ENCODE measurements at places on chromosomes 3 and 15.

DNA sequence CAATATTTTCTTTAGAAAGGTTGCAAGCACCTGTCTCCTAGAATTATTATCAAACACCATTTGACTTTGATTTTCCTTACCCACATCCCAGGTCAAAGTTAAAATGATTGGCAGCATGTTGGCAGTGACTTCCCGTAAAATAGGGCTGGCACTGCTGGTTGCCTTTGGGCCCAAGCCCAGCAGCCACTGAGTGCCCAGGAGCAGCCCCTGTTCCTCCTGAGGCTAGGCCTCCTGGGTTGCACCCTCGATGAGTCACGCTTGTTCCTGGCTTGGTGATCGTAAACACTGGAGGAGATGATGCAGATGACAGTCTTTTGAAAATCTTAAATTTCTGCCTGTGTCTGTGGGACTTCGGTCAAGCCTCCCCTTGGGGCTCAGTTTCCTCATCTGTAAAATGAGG, 290.0 kb downstream of the TLE3 start:
- no peak for DNase-seq

DNA sequence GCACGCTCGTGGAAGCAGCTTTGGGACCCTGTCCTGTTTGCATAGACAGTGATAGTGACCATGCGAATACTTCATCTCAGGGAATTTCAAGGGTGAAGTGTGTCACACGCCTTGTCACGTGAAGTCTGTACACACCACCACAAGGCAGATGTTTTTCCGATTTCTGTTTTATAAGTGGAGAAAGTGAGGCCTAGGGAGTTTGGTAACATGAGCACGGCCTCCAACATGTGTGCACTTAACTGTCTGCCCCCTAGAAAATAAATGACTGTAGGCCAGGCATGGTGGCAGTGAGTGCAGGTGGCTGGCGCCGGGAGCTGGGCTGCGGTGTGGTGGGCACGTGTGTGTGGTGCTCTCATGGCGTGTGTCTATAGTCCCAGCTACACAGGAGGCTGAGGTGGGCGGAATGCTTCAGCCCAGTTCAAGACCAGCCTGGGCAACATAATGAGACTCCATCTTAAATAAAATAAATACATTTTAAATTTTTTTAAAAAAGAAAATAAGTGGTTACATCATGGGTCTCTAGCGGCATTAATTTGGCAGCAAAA, 42.0 kb downstream of the WHAMM start:
- no peak for DNase-seq

DNA sequence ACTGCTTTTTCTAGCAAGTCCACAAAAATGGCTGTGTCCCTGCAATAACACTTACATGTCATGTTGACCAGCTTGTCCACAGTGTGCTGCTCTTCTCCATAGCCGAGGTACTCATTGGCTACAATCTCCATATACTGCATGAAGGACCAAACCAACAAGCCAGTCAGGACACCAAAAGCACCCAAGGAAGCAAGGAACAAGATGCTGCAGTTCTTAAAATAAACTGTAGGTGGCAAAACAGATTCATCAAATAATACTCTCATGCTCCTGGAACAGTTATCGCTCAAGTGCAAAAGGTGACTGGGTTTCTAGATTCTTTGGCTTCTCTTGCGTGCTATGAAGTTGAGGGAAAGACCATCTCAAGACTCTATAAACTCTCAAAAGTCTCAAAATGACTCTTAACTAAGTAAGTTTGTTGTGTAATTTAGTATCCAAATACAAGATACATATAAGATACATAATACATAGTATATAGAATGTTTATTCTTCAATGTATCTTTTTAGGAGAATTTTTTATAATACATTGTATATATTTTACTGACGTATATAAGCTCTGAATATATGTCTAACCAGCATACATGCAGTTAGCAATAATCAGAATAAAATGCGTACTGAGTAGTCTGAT, 57.0 kb downstream of the NEK10 start:
- peak; percentile 28 for DNase-seq

DNA sequence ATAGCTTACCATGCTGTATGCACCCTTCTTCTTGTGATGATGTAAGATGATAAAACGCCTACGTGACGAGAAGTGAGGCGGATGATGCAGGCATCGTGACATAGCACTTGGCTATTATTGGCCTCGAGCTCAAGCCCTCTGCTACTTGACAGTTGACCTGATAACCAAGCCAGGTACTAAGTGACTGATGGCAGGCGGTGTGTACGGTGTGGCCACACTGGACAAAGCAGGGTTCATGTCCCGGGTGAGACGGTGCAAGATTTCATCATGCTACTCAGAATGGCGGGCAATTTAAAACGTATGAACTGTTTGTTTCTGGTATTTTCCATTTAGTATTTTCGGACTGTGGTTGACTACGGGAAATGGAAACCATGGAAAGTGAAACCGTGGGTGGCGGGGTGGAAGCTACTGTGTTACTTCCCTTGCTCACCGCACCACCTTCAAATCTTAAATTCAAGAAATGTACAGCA, 57.7 kb downstream of the SLC12A8 start:
- DNase-seq, result no peak

GRCh38 chr3:33187368-33187634, 31.3 kb downstream of the SUSD5 start:
- no peak for DNase-seq

- no peak for DNase-seq
Observed at GRCh38 chr3:170772175-170772574, 97.8 kb downstream of the RPL22L1 start.

DNA sequence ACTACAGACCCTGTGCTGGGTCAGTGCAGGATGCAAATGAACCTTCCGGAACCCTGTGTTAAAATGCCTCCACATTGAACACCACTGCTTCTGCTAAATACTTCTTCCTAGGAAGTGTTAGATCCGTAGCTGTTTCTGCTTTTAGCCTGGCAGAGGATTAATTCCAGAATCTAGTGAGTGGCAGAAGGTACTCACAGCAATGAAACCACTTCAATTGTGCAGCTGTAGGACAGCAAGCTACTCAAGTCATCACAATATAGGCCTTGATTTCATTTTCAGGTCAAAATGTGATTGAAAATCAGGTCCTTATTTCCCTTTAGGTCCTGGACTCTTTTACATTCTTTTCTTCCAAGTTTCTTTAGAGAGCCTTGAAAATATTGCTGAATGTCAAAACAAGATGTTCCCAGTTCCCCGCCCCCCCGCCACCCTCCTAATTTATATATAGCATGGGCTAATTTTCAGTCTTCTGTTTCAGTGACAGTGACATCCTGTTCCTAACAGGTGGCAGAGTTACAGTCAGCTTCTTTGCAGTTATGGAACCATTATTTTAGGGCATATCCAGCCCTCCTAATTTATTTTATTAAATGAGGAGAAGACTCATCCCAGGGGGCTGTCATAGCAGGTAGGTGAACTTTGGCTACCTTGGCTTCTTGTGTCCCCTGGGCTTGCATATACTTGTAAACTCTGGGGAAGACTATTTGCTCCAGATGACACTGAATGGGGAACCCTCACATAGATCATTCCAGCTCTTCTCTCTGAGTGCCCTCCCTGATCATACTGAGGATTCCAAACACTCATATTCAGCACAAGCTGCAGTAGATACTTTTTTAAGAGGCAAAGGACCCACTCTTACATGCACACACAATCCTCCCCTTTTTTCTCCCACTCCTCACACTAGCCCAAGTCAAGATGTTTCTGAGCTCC, 28.0 kb upstream of the ARNT2 start:
- no peak for DNase-seq
